ENCODE measurements at places on chromosomes 5 and 9.

GRCh38 chr5:79091064-79091463 lies 20.5 kb upstream of the BHMT start:
- DNase-seq = no peak

GRCh38 chr5:14450018-14450524 lies 131.5 kb upstream of the OTULINL start:
- no peak for DNase-seq

DNA sequence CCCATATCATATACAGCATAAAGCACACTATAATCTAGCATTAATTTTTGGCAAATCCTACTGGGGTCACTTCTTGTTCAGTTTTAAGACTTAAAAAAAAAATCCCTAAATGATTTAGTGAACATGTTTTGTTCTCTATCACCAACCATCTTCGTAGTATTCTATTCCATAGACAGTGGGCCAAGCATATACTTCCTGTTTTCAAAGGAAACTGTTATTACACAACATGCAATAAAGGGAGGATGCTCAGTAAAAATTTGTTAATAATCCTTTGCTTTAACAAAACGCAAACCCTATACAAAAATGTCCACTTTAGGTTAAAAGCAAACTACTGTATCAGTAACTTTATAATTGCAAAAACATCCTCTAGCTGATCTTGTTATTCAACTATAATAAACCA lies 13.0 kb downstream of the CCNH start:
- DNase-seq = no peak

GRCh38 chr9:91036826-91037510 lies 235.3 kb downstream of the SYK start:
- peak; percentile 61 for DNase-seq

- DNase-seq = no peak
Measured at GRCh38 chr5:169494941-169495548, 88.5 kb upstream of the SPDL1 start.

All from stimulated activated CD4-positive, alpha-beta T cell treated with anti-CD3 and anti-CD28 coated beads, Interleukin-4, amount 100 ng/mL, for 1 hour (primary cell).